ENCODE measurements at places on chromosomes 12 and 14. TPM values are rescaled to one million over a fixed set of nuclear protein-coding genes. Genes with fewer than 3 reads are reported as not detected.

- DNase-seq: no peak
- no peaks in the 10 kb centered on the region for H3K4me1 ChIP-seq
- H3K27ac ChIP-seq: no peak overlapping the region
- H3K27me3 ChIP-seq: no peaks in the 10 kb centered on the region
- no peak overlapping the region for H3K4me3 ChIP-seq
Observed at GRCh38 chr14:100778526-100778882, 47.4 kb upstream of the MEG3 start.

- no peak for DNase-seq
- no peak overlapping the region for H3K4me3 ChIP-seq
- peaks cover 15% of the 10 kb centered on the region for H3K4me1 ChIP-seq
- peaks cover 18% of the 10 kb centered on the region for H3K36me3 ChIP-seq
Observed at GRCh38 chr14:21215879-21216251, 53.4 kb downstream of the HNRNPC start.

GRCh38 chr12:103905730-103906349 lies 24.4 kb upstream of the HSP90B1 start:
- DNase-seq: no peak
- no peak overlapping the region for H3K4me3 ChIP-seq
- H3K27ac ChIP-seq: no peak overlapping the region
- H3K27me3 ChIP-seq: no peaks in the 10 kb centered on the region
- H3K4me1 ChIP-seq: no peaks in the 10 kb centered on the region

GLIPR1L2 gene
- total RNA-seq: not detected

Data from body of pancreas (tissue), 4 donors.